Activated CD8-positive, alpha-beta T cell treated with anti-CD3 and anti-CD28 coated beads, Interleukin-2, amount 10 ng/mL, durations not matched to agents 7 days and 5 days (primary cell): ENCODE measurements at places on chromosomes 16 and 17. TPM values are rescaled to one million over a fixed set of nuclear protein-coding genes. Genes with fewer than 3 reads are reported as not detected.

GRCh38 chr17:28926786-28927185 is 23.9 kb upstream of the DHRS13 start:
- H3K27ac ChIP-seq, result peak overlapping the region; percentile 88
- peaks cover 79% of the 10 kb centered on the region for H3K36me3 ChIP-seq
- no peaks in the 10 kb centered on the region for H3K27me3 ChIP-seq

GRCh38 chr16:53827741-53828140 is 123.8 kb downstream of the FTO start:
- H3K36me3 ChIP-seq, result peaks cover 14% of the 10 kb centered on the region
- H3K27me3 ChIP-seq, result no peaks in the 10 kb centered on the region
- DNase-seq, result no peak
- H3K27ac ChIP-seq, result no peak overlapping the region

DNA sequence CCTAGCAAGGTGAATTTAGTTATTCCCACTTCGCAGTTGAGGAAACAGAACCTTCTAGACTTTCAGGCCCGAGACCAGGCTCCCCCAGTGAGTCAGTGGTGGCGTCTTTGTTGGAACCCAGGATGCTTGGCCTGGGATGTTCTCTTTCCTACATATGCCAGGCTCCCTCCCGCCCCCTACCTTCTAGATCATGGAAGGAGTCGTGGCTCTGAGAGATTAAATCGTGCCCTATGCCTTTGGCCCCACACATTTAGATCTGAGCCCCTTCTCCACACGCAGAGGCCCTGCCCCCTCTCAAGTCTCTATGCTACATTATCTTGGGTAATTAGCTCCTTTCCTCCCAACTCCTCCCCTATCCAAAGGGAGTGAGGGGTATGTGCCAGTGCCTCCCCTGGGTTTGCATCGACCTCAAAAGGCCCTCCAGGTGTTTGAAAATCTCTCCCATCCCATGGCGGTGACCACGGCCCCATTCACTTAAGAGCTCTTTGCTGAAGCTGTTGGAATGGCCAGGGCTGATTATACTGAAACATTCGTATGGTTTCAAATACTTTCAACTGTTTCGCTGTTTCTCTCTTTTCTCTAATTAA is 3.0 kb downstream of the NGFR start:
- H3K27ac ChIP-seq, result no peak overlapping the region
- no peak overlapping the region for H3K4me3 ChIP-seq
- no peak for DNase-seq
- H3K4me1 ChIP-seq, result peaks cover 28% of the 10 kb centered on the region
- no peaks in the 10 kb centered on the region for H3K36me3 ChIP-seq
- H3K27me3 ChIP-seq, result peaks cover 71% of the 10 kb centered on the region

DNA sequence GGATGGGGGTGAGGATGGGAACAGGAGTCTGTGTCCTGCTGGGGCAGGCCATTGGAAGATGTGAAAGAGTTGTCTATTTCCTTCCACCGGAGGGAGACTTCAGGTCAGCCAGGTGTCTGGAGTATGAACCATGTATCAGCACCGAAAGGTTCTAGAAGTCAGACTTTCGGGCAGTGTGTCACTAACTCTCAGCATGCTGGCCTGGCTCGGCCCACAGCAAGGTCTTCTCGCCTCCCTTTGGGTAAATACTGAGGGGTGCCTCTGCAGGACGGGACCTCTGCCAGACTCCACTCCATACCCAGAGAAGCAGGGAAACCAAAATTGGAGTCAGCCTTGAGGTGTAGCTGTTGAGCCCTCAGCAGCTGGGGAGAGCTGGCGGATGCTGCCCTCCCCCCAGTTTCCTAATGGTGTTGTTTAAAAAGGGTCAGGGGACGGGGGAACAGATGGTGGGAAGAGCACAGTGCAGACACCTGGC is 507 bp downstream of the CIITA start:
- peak; percentile 37 for DNase-seq
- peaks cover 9% of the 10 kb centered on the region for H3K36me3 ChIP-seq
- H3K27me3 ChIP-seq, result peaks cover 15% of the 10 kb centered on the region
- H3K4me1 ChIP-seq, result peaks cover 89% of the 10 kb centered on the region
- peak overlapping the region; percentile 76 for H3K27ac ChIP-seq

- DNase-seq, result no peak
- H3K4me1 ChIP-seq, result no peaks in the 10 kb centered on the region
- H3K27ac ChIP-seq, result no peak overlapping the region
- no peaks in the 10 kb centered on the region for H3K36me3 ChIP-seq
- peaks cover 8% of the 10 kb centered on the region for H3K27me3 ChIP-seq
- H3K4me3 ChIP-seq, result no peak overlapping the region
These were observed 96.7 kb upstream of the XYLT1 start for GRCh38 chr16:17567455-17567854.

DNA sequence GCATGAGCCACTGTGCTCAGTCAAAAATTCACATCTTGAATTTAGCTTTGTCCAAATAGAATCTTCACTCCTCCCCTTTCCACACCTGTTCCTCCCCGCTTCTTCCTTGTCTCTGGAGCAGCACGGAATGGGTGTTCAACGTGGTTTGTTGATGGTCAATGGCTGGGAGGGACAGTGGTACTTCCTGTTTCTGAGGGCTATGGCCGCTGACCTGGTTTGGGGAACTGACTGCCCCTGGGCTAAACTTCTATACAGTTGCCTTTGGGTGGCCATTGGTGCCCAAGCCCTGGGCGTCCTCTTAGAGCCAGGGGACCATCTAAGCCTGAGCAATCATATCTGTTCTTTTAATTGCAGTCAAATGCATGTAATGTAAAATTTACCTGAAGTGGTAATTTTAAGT is 19.1 kb upstream of the WFIKKN2 start:
- H3K27me3 ChIP-seq, result peaks cover 28% of the 10 kb centered on the region
- no peak overlapping the region for H3K27ac ChIP-seq
- no peaks in the 10 kb centered on the region for H3K36me3 ChIP-seq
- no peak for DNase-seq
- peaks cover 29% of the 10 kb centered on the region for H3K4me1 ChIP-seq

- DNase-seq, result peak; percentile 84
- peaks cover 36% of the 10 kb centered on the region for H3K4me1 ChIP-seq
- no peak overlapping the region for H3K4me3 ChIP-seq
- no peaks in the 10 kb centered on the region for H3K27me3 ChIP-seq
- H3K27ac ChIP-seq, result peak overlapping the region; percentile 81
These were observed 15.8 kb downstream of the TMC6 start for GRCh38 chr17:78112518-78113471.

- no peaks in the 10 kb centered on the region for H3K36me3 ChIP-seq
- no peak overlapping the region for H3K27ac ChIP-seq
- H3K27me3 ChIP-seq, result peaks cover 30% of the 10 kb centered on the region
- DNase-seq, result no peak
These were observed 146.4 kb upstream of the CIBAR2 start for GRCh38 chr16:85258629-85259028.

DNA sequence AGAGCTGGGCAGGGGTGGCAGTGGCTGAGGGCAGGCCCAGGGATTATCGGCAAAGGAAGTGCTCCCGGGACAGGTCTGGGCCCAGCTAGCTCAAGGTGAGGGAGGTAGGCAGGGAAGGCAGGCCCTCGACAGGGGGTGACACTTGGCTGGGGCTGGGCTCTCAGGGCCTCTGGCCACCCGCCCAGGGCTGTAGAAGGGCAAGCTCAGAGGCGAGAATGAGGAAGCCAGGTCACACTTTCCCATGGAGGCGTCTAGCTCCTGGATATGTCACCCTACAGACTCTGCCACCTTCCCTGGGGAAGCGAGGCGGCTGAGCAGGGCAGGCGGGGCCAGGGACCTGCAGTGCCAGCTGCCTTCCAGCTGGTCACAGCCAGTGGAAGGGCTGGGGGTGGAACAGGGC is 19.1 kb downstream of the FAM83G start:
- H3K4me1 ChIP-seq, result peaks cover 19% of the 10 kb centered on the region
- no peaks in the 10 kb centered on the region for H3K36me3 ChIP-seq
- no peak for DNase-seq
- H3K4me3 ChIP-seq, result no peak overlapping the region
- H3K27me3 ChIP-seq, result no peaks in the 10 kb centered on the region
- H3K27ac ChIP-seq, result no peak overlapping the region

DNA sequence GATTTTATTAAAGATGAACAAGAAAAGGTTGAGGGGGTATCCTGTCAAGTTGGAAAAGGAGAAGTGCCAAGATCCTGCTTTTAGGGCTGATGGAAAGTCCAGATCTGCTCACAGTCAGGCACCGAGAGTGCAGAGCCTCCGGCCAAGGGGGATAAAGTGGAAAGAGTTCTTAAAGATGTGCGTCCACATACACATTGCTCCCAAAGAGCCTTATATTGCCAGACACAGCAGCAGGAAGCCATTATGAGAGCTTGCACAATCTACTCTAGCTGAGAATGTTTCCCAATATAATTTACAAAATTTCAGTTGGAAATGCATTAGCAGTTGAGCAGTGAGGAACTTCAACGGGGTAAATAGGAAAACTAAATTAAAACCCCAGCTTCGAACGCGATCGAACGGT is 95.6 kb downstream of the SALL1 start:
- H3K36me3 ChIP-seq, result no peaks in the 10 kb centered on the region
- H3K4me1 ChIP-seq, result no peaks in the 10 kb centered on the region
- H3K27ac ChIP-seq, result no peak overlapping the region

GRCh38 chr16:76303637-76304314 is 26.6 kb downstream of the CNTNAP4 start:
- no peaks in the 10 kb centered on the region for H3K4me1 ChIP-seq
- H3K36me3 ChIP-seq, result no peaks in the 10 kb centered on the region
- H3K27ac ChIP-seq, result no peak overlapping the region
- DNase-seq, result no peak
- H3K27me3 ChIP-seq, result no peaks in the 10 kb centered on the region

GRCh38 chr17:81295676-81296381 is 722 bp upstream of the SLC38A10 start:
- peaks cover 14% of the 10 kb centered on the region for H3K36me3 ChIP-seq
- peaks cover 3% of the 10 kb centered on the region for H3K27me3 ChIP-seq
- H3K27ac ChIP-seq, result peak overlapping the region; percentile 96
- H3K4me3 ChIP-seq, result peak overlapping the region; percentile 94

GRCh38 chr16:67537270-67537635 is 8.6 kb downstream of the RIPOR1 start:
- peaks cover 6% of the 10 kb centered on the region for H3K36me3 ChIP-seq
- H3K4me1 ChIP-seq, result peaks cover 10% of the 10 kb centered on the region
- peak overlapping the region; percentile 25 for H3K27ac ChIP-seq

DNA sequence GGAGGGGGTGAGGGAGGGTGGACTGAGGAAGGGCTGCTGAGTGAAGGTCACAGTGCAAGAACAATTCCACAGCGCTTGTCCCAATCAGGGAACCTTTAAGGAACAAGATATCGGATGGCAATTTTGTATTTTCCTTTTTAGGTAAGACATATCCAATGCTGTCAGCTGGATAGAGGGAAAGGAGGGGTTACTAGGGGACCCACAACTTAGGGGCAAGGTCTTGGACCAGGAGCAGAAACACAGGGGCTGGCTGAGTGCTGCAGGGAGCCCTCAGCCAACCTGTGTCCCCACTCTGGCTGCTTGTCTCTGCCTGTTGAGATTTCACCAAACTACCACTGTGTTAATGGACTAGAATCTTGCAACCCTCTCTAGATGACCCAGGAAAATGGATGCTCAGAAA is 47.6 kb downstream of the AKAP1 start:
- no peak overlapping the region for H3K4me3 ChIP-seq
- H3K36me3 ChIP-seq, result no peaks in the 10 kb centered on the region
- H3K27me3 ChIP-seq, result peaks cover 5% of the 10 kb centered on the region
- no peak overlapping the region for H3K27ac ChIP-seq

DNA sequence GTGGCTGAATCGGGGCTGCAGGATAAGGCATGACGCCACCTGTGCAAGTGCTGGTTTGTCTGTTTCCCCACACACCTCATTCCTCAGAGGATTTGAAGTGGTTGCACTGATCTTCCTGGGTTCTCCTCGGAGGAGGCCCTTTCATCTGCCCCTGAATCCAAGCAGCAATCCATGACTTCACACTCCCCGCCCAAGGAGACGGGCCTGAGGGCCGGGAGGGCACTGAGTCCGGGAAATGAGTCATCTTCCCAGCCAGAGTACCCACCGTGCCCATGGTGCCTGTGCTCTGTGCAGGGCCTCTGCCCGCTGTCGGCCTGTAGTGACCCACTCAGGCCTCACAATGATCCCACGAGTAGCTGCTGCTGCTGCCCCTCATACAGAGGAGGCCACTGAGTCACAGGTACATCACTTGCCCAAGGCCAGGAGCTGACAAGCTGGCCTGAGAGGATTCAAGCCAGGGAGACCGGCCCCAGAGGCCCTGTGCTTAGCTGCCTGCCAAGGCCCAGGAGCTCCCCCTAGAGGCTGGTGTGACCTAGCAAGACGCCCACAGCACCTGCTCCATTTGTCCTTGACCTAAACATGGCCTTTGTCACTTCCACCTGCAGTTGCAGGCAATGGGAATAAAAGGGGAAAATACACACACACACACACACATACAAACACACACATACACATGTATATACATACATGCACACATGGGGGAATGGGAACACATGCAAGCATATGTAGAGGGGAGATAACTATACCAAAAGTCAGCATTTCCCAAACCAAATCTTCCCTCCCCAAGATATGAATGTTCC is 240.0 kb downstream of the C16orf95 start:
- H3K27ac ChIP-seq, result no peak overlapping the region
- no peaks in the 10 kb centered on the region for H3K27me3 ChIP-seq
- H3K4me3 ChIP-seq, result no peak overlapping the region

GRCh38 chr16:11254913-11255736 is 879 bp downstream of the SOCS1 start:
- H3K36me3 ChIP-seq, result peaks cover 50% of the 10 kb centered on the region
- H3K27ac ChIP-seq, result peak overlapping the region; percentile 90
- DNase-seq, result peak; percentile 70
- peaks cover 55% of the 10 kb centered on the region for H3K4me1 ChIP-seq

GRCh38 chr17:7293159-7293558 is 1.3 kb downstream of the YBX2 start:
- no peaks in the 10 kb centered on the region for H3K36me3 ChIP-seq
- H3K27ac ChIP-seq, result no peak overlapping the region
- peaks cover 30% of the 10 kb centered on the region for H3K4me1 ChIP-seq
- H3K4me3 ChIP-seq, result no peak overlapping the region
- H3K27me3 ChIP-seq, result peaks cover 34% of the 10 kb centered on the region
- no peak for DNase-seq

DNA sequence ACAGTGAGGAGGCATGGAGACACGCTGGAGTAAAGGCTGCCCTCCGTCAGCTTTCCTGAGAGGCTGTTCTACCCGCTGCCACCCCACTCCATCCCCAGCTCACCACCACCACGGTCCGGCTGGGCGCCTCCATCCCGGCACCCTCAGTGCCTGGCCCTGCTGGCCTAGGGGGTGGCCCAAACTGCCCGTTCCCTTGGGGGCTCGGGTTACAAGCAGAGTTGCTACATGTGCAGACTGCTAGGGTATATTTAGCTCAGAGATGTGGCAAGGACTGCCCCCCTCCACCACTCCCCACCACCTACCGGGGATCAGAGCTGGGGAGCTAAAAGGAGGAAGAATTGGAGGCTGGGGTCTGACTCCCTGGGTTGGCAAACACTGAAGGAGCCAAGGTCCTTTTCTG is 4.1 kb downstream of the CACNB1 start:
- H3K4me3 ChIP-seq, result no peak overlapping the region
- peaks cover 36% of the 10 kb centered on the region for H3K4me1 ChIP-seq
- H3K27ac ChIP-seq, result no peak overlapping the region
- no peaks in the 10 kb centered on the region for H3K27me3 ChIP-seq
- DNase-seq, result no peak

PTGES3L gene
- 0.86 TPM for total RNA-seq

SNN gene
- total RNA-seq, result 28.9 TPM

MMP28 gene
- not detected for total RNA-seq

SLC5A10 gene
- total RNA-seq, result not detected

DPEP3 gene
- total RNA-seq, result not detected

STXBP4 gene
- total RNA-seq, result 7.9 TPM

PLCG2 gene
- total RNA-seq, result 10.1 TPM

EFCAB5 gene
- 1.6 TPM for total RNA-seq

IGF2BP1 gene
- total RNA-seq, result not detected

TSPAN10 gene
- 1.2 TPM for total RNA-seq
